ENCODE measurements at places on chromosomes 2 and 18.

DNA sequence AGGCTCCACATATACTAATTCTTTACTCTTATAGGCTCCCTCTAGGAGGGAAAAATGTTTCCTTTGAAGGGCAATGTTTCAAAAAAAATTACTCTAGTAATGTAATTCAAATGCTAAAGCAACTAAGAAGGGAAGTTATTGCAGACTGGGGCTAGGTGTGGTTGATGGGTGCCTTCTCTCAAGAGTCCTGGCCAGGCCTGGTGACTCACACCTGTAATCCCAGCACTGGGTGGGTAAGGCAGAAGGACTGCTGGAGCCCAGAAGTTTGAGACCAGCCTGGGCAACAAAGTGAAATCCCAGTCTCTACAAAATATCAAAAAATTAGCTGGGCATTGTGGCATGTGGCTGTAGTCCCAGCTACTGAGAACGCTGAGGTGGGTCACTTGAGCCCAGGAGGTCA lies 31.2 kb upstream of the CDKL4 start:
- H3K4me1 ChIP-seq, result no peaks in the 10 kb centered on the region
- no peaks in the 10 kb centered on the region for H3K27me3 ChIP-seq
- no peak overlapping the region for H3K27ac ChIP-seq

DNA sequence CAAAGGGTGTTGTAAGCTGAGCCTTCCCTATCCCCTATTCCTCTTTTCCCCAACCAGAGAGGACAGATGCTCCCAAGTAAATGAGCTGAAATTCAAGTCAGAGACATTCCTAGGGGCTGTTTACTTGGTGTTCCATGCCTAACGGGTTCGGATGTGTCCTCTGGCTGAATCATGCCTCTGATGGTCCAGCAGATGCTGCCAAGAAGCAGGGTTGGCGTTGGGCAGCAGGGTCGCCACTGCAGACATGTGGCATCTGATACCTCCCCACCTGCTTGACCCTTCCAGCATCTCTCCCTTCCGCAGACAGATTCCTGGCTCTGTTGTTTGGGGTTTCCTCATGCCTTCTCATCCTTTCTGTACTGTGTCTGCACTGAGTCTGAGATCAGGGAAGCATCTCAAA lies 108.3 kb downstream of the HNRNPLL start:
- H3K4me3 ChIP-seq, result no peak overlapping the region
- H3K36me3 ChIP-seq, result no peaks in the 10 kb centered on the region
- no peak for DNase-seq
- H3K27ac ChIP-seq, result no peak overlapping the region

DNA sequence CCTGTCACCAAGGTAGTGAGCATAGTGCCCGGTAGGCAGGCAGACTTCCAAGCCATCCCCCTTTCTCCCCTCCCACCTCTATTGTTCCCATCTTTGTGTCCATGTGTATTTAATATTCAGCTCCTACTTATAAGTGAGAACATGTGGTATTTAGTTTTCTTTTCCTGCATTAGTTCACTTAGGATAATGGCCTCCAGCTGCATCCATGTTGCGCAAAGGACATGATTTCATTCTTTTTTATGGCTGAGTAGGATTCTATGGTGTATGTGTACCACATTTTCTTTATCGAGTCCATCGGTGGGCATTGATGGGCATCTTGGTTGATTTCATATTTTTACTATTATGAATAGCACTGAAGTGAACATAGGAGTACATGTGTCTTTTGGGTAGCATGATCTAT lies 35.3 kb downstream of the MMADHC start:
- no peak overlapping the region for H3K27ac ChIP-seq
- H3K4me3 ChIP-seq, result no peak overlapping the region
- DNase-seq, result no peak

DNA sequence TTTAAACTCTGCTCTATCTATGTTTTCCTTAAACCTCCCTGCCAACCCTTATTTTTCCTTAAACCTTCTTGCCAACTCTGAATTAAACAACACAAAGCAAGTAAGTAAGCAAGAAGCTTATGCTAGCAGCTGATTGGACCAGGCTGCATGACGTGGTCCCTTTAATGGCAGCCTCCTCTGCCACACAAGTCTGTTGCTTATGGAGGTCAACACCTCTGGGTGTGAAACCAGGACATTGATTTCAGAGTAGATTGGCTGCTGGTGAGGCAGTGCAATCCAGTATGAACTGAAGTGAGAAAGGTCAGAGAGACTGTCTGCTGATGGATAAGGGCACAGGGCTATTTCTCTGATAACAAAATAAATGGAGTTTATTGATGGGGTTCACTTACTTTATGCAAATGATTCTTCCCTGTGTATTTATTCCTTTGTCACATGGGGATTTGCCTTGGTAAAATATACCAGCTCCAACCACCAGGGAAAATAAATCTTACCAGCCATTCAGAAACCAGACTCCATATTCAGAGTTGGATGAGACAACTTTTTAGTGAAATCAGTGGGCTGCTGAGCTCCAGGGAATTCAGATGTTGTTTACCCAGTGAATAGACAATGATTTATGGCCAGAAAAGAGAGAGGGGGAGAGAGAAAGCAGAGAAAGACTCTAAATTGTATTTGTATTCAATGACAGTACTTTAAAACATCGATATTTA lies 112.2 kb upstream of the NCKAP5 start:
- no peaks in the 10 kb centered on the region for H3K4me1 ChIP-seq
- no peak overlapping the region for H3K27ac ChIP-seq
- DNase-seq, result no peak
- H3K36me3 ChIP-seq, result no peaks in the 10 kb centered on the region
- no peaks in the 10 kb centered on the region for H3K27me3 ChIP-seq
- no peak overlapping the region for H3K4me3 ChIP-seq

DNA sequence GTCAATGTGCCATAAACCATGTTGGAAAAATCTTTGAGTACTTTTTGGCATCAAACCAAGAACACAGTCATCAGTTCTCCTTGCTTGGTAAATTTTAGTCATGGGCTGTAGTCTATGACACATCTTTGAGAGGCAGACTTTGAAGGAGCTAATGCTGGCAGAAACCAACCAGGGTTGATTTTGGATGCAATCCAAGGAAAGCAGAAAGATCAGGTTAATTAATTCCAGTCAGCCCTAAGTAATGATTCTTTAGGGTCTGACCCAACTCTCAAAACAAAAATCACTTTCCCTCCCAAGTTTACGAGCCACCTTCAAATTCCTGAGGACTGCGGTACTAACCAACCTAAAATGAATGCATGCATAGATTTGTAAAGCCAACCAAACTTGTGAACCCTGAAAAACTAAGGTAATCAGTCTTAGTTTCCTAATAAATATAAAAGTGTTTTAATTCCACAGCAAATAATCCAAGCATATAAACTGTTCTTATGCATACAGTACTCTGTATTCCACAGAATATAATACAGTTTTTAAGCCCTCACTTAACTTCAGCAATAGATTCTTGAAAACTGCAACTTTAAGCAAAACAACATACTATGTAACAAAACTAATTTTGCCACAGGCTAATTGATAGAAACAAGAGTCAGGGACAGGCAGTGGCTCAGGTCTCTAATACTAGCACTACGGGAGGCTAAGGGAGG lies 22.0 kb downstream of the AP1S3 start:
- H3K4me1 ChIP-seq, result peaks cover 3% of the 10 kb centered on the region
- no peaks in the 10 kb centered on the region for H3K27me3 ChIP-seq
- H3K36me3 ChIP-seq, result no peaks in the 10 kb centered on the region
- no peak overlapping the region for H3K27ac ChIP-seq

GRCh38 chr2:36556842-36557241 lies 41.1 kb downstream of the FEZ2 start:
- H3K36me3 ChIP-seq, result peaks cover 3% of the 10 kb centered on the region
- no peaks in the 10 kb centered on the region for H3K27me3 ChIP-seq
- H3K4me3 ChIP-seq, result no peak overlapping the region
- H3K4me1 ChIP-seq, result no peaks in the 10 kb centered on the region

GRCh38 chr2:85787282-85787980 lies 33.6 kb downstream of the ATOH8 start:
- no peaks in the 10 kb centered on the region for H3K27me3 ChIP-seq
- no peak overlapping the region for H3K4me3 ChIP-seq
- no peak for DNase-seq

GRCh38 chr2:238726670-238727584 lies 121.0 kb upstream of the TWIST2 start:
- no peaks in the 10 kb centered on the region for H3K27me3 ChIP-seq
- peaks cover 36% of the 10 kb centered on the region for H3K4me1 ChIP-seq
- H3K27ac ChIP-seq, result peak overlapping the region; percentile 98
- H3K4me3 ChIP-seq, result no peak overlapping the region
- H3K36me3 ChIP-seq, result no peaks in the 10 kb centered on the region
- DNase-seq, result no peak

- H3K4me1 ChIP-seq, result peaks cover 4% of the 10 kb centered on the region
- H3K36me3 ChIP-seq, result no peaks in the 10 kb centered on the region
- DNase-seq, result no peak
- H3K27me3 ChIP-seq, result no peaks in the 10 kb centered on the region
- H3K27ac ChIP-seq, result no peak overlapping the region
- no peak overlapping the region for H3K4me3 ChIP-seq
Observed at GRCh38 chr18:59512025-59512755, 153.1 kb upstream of the LMAN1 start.

GRCh38 chr2:210654091-210654490 lies 97.7 kb downstream of the CPS1 start:
- no peak overlapping the region for H3K4me3 ChIP-seq
- no peaks in the 10 kb centered on the region for H3K27me3 ChIP-seq
- no peaks in the 10 kb centered on the region for H3K4me1 ChIP-seq
- no peaks in the 10 kb centered on the region for H3K36me3 ChIP-seq
- no peak for DNase-seq

DNA sequence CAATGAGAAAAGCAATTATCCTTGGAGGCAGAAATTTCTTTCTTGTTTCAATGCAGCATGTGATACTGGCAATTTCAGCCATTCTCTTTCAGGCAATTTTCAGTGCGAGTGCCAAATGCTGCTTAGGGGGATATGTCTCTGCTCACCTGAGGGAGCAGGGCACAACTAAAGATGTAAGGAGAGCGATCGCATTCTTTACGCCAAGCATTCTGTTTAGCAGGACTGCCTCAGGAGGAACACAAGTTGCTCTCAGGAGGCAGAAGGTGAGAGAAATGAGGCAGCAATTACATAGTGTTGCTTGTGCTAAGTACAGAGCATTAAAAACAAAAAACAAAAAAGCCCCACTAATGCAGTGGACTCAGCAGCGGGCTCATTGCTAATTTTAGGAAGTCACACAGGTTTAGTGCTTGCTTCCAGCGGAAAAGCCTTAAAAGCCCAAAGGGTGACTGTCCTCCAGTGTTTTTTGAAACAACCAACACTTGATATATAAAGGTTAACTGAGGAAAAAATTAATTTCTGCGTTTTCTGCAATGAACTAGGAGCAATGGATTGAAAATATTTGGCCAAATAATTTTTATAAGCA lies 116.9 kb downstream of the METTL8 start:
- no peaks in the 10 kb centered on the region for H3K27me3 ChIP-seq
- no peak overlapping the region for H3K4me3 ChIP-seq

GRCh38 chr18:51491678-51492372 lies 294.3 kb upstream of the MEX3C start:
- H3K4me3 ChIP-seq, result no peak overlapping the region
- no peaks in the 10 kb centered on the region for H3K36me3 ChIP-seq
- no peak for DNase-seq
- no peaks in the 10 kb centered on the region for H3K27me3 ChIP-seq

- no peak overlapping the region for H3K27ac ChIP-seq
- H3K4me3 ChIP-seq, result no peak overlapping the region
- H3K4me1 ChIP-seq, result no peaks in the 10 kb centered on the region
- no peaks in the 10 kb centered on the region for H3K36me3 ChIP-seq
- H3K27me3 ChIP-seq, result no peaks in the 10 kb centered on the region
Observed at GRCh38 chr2:166727095-166727494, 161.2 kb upstream of the XIRP2 start.

DNA sequence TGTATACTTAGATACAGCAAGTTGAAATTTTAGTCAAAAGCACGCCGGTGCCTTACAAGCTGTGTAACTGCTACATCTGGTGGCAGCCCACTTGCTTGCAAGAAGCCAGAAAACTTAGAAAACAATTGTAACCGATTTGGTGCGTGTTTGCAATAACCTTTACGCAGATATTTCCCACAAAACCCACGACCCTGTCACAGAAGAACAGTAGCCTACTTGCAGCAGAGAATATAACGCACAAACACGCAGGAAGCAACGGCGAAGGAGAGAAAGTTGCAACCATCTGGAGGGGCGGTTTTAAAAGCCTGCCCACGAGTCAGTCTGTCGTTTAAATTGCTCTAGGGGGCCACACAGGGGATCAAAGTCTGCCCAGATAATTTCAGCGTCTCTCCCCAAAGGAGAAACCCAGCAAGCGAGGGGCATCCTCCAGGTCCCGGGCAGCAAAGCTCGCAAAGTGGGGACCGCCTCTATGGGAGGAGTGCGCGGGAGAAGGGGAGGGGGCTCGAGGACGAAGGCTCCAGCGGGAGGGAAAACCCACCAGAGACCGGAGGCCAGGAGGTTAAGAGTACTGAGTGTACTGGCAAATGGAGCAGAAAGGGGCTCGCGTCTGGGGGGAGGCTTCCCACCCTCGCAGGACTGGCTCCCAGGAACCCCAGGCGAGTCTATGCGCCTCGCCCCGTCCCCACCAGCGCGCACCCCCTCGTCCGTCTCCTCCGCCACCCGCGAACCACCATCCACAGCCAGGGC lies 1.1 kb downstream of the TLK1 start:
- peak overlapping the region; percentile 97 for H3K4me3 ChIP-seq
- H3K27ac ChIP-seq, result peak overlapping the region; percentile 98
- H3K27me3 ChIP-seq, result no peaks in the 10 kb centered on the region
- DNase-seq, result no peak
- H3K4me1 ChIP-seq, result no peaks in the 10 kb centered on the region
- no peaks in the 10 kb centered on the region for H3K36me3 ChIP-seq

GRCh38 chr2:62149708-62150107 lies 46.2 kb upstream of the B3GNT2 start:
- no peaks in the 10 kb centered on the region for H3K27me3 ChIP-seq
- H3K27ac ChIP-seq, result no peak overlapping the region
- H3K4me3 ChIP-seq, result no peak overlapping the region
- no peaks in the 10 kb centered on the region for H3K4me1 ChIP-seq
- DNase-seq, result no peak

DNA sequence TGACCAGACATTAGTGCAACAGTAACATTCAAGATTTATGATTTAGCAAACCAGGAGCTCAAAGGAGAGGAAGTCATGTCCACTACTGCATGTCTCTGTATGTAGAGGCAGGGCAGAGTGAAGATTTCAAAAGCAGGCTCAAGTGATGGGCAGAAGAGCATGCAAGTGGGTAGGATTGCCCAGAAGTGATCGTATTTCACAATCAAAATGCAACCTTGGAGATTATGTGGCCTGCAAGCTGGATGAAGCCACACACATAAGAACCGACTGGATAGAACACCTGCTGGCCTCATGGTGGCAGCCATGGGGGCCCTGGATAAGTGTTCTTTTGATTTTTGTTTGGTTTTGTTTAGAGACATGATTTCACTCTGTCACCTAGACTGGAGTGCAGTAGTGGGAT lies 286.8 kb upstream of the RAB12 start:
- no peak for DNase-seq
- H3K4me3 ChIP-seq, result no peak overlapping the region
- H3K27ac ChIP-seq, result no peak overlapping the region

DNA sequence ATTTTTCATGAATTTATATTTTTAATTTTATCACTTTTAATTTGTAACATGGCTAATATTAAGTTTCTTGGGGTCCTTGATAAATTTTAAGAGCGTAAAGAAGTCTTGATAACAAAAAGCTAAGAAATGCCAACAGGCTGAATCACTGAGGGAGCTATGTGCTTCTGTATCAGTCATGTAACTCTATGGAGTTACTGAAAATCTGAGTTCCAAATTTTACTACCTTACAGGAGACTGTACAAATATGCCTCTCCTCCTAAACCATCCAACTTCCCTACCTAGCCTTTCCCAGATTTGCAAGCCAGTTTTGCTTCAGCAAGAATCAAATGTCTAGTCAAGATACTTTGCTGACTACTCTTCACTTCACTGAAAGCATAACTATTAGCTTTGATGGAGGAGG lies 35.7 kb downstream of the FEZ2 start:
- H3K4me3 ChIP-seq, result no peak overlapping the region
- DNase-seq, result no peak
- H3K36me3 ChIP-seq, result peaks cover 6% of the 10 kb centered on the region

Measured in ascending aorta (tissue), 2 donors.